ENCODE measurements at places on chromosomes 5 and 9. TPM values are rescaled to one million over a fixed set of nuclear protein-coding genes. Genes with fewer than 3 reads are reported as not detected.

The CRB2 gene
- 0.02 TPM for polyA plus RNA-seq

The GPRIN1 gene
- 0.72 TPM for polyA plus RNA-seq

The TPRN gene
- 48.7 TPM for polyA plus RNA-seq

The DRD1 gene
- polyA plus RNA-seq = 0.04 TPM

The FBXL7 gene
- 1.2 TPM for polyA plus RNA-seq

The PCDHGA8 gene
- polyA plus RNA-seq = 0.12 TPM

The HAVCR1 gene
- polyA plus RNA-seq = not detected

The IFNA13 gene
- not detected for polyA plus RNA-seq

Data from pancreas (tissue), 10 donors.